Natural killer cell (primary cell): ENCODE measurements at places on chromosomes 7 and 10. TPM values are rescaled to one million over a fixed set of nuclear protein-coding genes. Genes with fewer than 3 reads are reported as not detected.

GRCh38 chr7:144024213-144024612 lies 24.1 kb downstream of the OR6B1 start:
- H3K36me3 ChIP-seq = no peaks in the 10 kb centered on the region
- no peak overlapping the region for H3K4me3 ChIP-seq

The HOXA9 gene
- 0.39 TPM for total RNA-seq

DNA sequence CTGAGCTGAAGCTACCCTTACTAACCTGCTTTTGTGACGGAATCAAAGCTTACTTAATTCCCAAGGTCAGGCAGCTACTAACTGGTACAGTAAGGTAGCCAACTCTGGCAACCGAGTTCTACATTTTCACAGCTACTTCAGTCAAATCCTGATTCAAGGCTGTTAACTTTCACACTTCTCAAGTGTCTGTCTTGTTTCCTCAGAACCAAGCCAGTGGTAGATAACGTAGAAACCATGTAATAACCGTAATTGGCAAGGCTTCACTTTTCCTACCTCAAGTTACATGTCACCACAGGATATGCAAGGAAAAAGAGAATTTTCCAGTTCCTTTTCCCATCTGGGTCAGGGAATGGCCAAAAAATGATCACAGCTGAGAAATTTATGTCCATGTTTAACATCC lies 746.7 kb downstream of the NRG3 start:
- DNase-seq = no peak
- no peaks in the 10 kb centered on the region for H3K36me3 ChIP-seq
- no peaks in the 10 kb centered on the region for H3K27me3 ChIP-seq
- H3K4me1 ChIP-seq = no peaks in the 10 kb centered on the region
- H3K4me3 ChIP-seq = no peak overlapping the region

- H3K27ac ChIP-seq = no peak overlapping the region
- H3K27me3 ChIP-seq = no peaks in the 10 kb centered on the region
- no peaks in the 10 kb centered on the region for H3K36me3 ChIP-seq
- DNase-seq = no peak
- no peaks in the 10 kb centered on the region for H3K4me1 ChIP-seq
- no peak overlapping the region for H3K4me3 ChIP-seq
These were observed 99.0 kb downstream of the GNAT3 start for GRCh38 chr7:80412842-80413241.

DNA sequence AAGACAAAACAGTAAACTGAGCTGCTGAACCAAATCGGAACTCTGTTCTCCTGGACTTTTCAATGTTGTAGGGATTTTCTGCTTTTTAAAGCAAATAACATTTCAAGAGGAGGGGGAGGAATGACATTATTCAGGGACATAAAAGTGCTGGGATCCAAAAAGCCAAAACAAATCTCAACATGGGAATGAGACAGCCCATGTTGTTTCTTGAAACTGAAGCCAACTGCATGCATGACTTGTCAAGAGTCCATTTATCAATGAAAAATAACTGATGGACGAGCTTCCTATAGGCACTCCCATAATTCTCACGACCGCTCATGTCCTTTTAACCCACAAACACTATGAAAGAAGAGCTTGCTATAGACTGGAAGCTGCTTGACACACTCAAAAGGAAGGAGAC lies 27.8 kb downstream of the FAM53B start:
- H3K4me3 ChIP-seq = no peak overlapping the region
- H3K27me3 ChIP-seq = no peaks in the 10 kb centered on the region
- no peak for DNase-seq

- peaks cover 30% of the 10 kb centered on the region for H3K36me3 ChIP-seq
- H3K4me3 ChIP-seq = no peak overlapping the region
- no peak for DNase-seq
- H3K4me1 ChIP-seq = peaks cover 17% of the 10 kb centered on the region
These were observed 30.7 kb downstream of the MAP3K8 start for GRCh38 chr10:30464675-30465074.

The PLAU gene
- 1.6 TPM for total RNA-seq

DNA sequence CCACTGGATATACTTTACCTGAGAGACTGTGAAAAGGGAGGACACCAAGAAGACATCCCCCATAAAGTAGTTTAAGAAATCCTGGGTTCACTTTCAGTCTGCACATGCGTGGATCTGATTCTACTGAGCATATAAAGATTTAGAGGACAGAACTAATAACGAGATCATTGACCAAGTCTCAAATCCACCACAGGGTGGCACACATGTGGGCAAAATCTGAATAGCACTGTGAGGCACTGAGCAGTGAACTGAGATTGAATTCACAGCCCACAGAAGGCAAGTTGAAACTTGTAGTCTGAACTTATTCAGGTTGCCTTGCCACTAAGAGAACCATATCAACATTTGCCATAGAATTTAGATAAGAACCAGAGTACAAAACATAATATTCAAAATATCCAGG lies 818.6 kb downstream of the GRID1 start:
- no peak overlapping the region for H3K4me3 ChIP-seq
- H3K27ac ChIP-seq = no peak overlapping the region
- H3K27me3 ChIP-seq = no peaks in the 10 kb centered on the region
- DNase-seq = no peak

- no peaks in the 10 kb centered on the region for H3K4me1 ChIP-seq
- H3K27ac ChIP-seq = no peak overlapping the region
- DNase-seq = no peak
- no peak overlapping the region for H3K4me3 ChIP-seq
These were observed 336.9 kb downstream of the ADARB2 start for GRCh38 chr10:1400101-1401070.

GRCh38 chr7:130435311-130435854 lies 5.4 kb downstream of the CEP41 start:
- no peaks in the 10 kb centered on the region for H3K36me3 ChIP-seq
- peaks cover 8% of the 10 kb centered on the region for H3K4me1 ChIP-seq
- H3K4me3 ChIP-seq = no peak overlapping the region
- H3K27me3 ChIP-seq = no peaks in the 10 kb centered on the region

- no peaks in the 10 kb centered on the region for H3K36me3 ChIP-seq
- H3K4me1 ChIP-seq = no peaks in the 10 kb centered on the region
- no peak overlapping the region for H3K27ac ChIP-seq
- no peaks in the 10 kb centered on the region for H3K27me3 ChIP-seq
- DNase-seq = no peak
These were observed 106.6 kb upstream of the MKLN1 start for GRCh38 chr7:131221061-131221460.

GRCh38 chr10:49379596-49380410 lies 16.1 kb downstream of the DRGX start:
- H3K4me1 ChIP-seq = no peaks in the 10 kb centered on the region
- no peaks in the 10 kb centered on the region for H3K27me3 ChIP-seq
- DNase-seq = no peak
- H3K4me3 ChIP-seq = no peak overlapping the region
- H3K27ac ChIP-seq = no peak overlapping the region
- no peaks in the 10 kb centered on the region for H3K36me3 ChIP-seq

The GALNT17 gene
- total RNA-seq = not detected

DNA sequence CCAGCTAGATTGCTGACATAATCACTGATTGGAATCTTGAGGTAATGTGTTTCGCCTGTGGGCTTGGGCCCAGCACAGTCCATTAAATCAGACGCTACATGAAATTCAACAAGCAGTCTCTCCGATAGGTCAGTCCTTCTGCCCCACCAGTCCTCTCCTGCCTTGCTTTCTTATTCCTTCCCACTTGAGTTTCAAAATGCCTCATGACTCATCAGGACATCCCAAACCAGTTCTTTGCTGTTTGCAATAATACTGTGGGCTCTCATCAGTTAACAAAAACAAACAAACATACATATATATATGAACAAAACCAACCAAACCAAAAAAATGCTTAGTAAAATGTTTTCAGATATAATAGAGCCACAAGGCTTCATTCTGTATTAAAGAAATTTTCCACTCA lies 599.0 kb downstream of the SORCS1 start:
- H3K4me1 ChIP-seq = no peaks in the 10 kb centered on the region
- H3K36me3 ChIP-seq = no peaks in the 10 kb centered on the region
- no peak for DNase-seq
- no peak overlapping the region for H3K4me3 ChIP-seq
- no peaks in the 10 kb centered on the region for H3K27me3 ChIP-seq

The SORBS1 gene
- total RNA-seq = 5.4 TPM

The SPDYE5 gene
- not detected for total RNA-seq

- no peaks in the 10 kb centered on the region for H3K27me3 ChIP-seq
- no peak for DNase-seq
- H3K4me1 ChIP-seq = no peaks in the 10 kb centered on the region
- H3K36me3 ChIP-seq = no peaks in the 10 kb centered on the region
These were observed 67.2 kb upstream of the LRGUK start for GRCh38 chr7:134059921-134060320.

- no peak overlapping the region for H3K4me3 ChIP-seq
- no peaks in the 10 kb centered on the region for H3K4me1 ChIP-seq
- H3K36me3 ChIP-seq = peaks cover 6% of the 10 kb centered on the region
- H3K27me3 ChIP-seq = no peaks in the 10 kb centered on the region
- H3K27ac ChIP-seq = no peak overlapping the region
- no peak for DNase-seq
These were observed 70.6 kb downstream of the REEP3 start for GRCh38 chr10:63591600-63592379.

DNA sequence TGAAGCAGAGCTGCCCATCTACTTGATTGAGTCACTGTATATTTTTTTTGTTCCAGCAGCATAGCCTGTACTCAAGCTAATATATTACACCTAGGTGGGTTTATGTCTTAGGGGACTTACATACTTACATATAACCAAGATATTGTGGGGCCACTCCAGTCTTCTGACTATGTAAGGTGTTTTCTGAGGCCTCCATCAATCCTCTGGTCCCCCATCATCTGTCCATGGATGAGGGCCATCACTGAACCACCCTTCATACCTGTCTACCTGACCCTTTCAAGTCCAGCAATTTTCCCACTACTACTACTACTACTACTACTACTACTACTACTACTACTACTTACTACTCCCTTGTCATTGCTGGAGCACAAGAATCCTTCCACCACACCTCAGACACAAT lies 3.2 kb upstream of the FAM241B start:
- H3K27ac ChIP-seq = no peak overlapping the region
- no peaks in the 10 kb centered on the region for H3K36me3 ChIP-seq
- no peak overlapping the region for H3K4me3 ChIP-seq
- peaks cover 8% of the 10 kb centered on the region for H3K27me3 ChIP-seq
- H3K4me1 ChIP-seq = peaks cover 13% of the 10 kb centered on the region

The SPDYE1 gene
- not detected for total RNA-seq

DNA sequence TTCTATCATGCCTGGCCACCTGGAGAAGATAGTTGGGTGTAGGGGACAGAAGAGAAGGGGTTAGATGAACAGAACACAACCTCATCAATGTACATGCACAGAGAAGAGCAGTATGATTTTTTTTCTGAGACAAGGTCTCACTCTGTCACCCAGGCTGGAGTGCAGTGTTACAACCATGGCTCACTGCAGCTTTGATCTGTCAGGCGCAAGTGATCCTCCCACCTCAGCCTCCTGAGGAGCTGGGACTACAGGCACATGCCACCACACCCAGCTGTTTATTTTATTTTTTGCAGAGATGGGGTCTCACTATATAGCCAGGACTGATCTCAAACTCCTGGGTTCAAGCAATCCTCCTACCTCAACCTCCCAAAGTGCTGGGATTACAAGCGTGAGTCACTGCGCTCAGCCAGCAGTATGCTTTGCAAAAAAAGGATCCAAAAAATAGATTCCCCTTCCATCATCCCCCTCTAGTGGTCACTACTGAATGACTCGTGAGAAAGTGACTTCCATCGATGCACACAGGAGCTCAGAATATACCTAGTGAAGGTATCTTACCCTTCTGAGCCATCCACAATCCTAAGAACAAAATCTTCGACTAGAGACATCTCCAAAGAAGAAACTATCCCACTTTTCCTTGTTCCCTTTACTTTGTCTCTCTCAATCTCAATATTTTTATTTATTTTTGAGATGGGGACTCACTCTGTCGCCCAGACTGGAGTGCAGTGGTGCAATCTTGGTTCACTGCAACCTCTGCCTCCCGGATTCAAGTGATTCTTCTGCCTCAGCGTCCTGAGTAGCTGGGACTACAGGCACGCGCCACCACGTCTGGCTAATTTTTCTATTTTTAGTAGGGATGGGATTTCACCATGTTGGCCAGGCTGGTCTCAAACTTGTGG lies 21.0 kb downstream of the ZCWPW1 start:
- H3K4me1 ChIP-seq = peaks cover 4% of the 10 kb centered on the region
- no peaks in the 10 kb centered on the region for H3K27me3 ChIP-seq
- H3K4me3 ChIP-seq = no peak overlapping the region
- no peak overlapping the region for H3K27ac ChIP-seq
- no peaks in the 10 kb centered on the region for H3K36me3 ChIP-seq

DNA sequence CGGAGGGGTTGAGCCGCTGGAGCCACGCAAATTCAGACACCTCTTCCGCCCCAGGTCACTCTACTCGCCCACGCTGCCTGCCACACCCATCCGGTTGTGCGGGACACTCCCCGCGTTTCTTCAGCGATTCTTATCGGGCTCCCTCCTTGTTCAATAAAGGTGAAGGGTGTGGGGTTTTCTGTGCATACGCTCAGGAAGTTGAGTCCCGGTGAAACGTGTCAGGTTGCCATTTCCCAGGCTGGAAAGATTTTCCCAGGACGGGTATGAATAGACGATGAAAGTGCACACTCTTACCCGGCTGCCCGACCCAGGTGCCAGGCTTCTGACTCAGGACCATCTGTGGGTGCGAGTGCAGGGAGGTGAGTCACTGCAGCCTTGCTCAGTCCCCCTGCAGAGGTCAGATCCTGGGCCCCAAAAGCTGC lies 22.0 kb downstream of the KLF6 start:
- DNase-seq = peak; percentile 34
- H3K4me1 ChIP-seq = peaks cover 45% of the 10 kb centered on the region
- H3K36me3 ChIP-seq = no peaks in the 10 kb centered on the region
- no peaks in the 10 kb centered on the region for H3K27me3 ChIP-seq
- no peak overlapping the region for H3K27ac ChIP-seq
- no peak overlapping the region for H3K4me3 ChIP-seq

DNA sequence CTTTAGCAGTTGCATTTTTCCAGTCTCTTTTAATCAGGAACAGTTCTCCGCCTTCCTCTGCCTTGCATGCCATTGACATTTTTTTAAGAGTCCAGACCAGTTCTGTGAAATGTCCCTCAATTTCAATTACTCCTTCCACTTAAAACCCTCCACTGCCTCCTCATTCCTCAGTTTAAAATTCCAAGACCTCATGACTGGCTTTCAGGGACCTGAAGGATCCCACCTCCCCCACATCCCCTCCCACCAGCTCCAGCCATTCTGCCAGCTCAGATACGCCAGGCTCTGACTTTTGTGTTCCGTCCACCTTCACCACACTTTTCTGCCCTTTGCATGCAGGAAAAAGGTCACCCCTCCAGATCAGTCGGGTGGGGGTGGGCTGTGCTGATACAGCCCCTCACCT lies 8.7 kb downstream of the TNRC18 start:
- H3K4me1 ChIP-seq = peaks cover 33% of the 10 kb centered on the region
- no peaks in the 10 kb centered on the region for H3K36me3 ChIP-seq
- H3K4me3 ChIP-seq = no peak overlapping the region
- peaks cover 25% of the 10 kb centered on the region for H3K27me3 ChIP-seq
- H3K27ac ChIP-seq = no peak overlapping the region

The GPR37 gene
- total RNA-seq = not detected

The CYP3A4 gene
- total RNA-seq = not detected

The FEZF1 gene
- total RNA-seq = not detected

The AKR1E2 gene
- total RNA-seq = 0.56 TPM

The MYL10 gene
- total RNA-seq = not detected
